Stimulated activated CD8-positive, alpha-beta memory T cell treated with anti-CD3 and anti-CD28 coated beads, Interleukin-4, amount 100 ng/mL, for 4 hours (primary cell): ENCODE measurements at places on chromosomes 2 and 18.

DNA sequence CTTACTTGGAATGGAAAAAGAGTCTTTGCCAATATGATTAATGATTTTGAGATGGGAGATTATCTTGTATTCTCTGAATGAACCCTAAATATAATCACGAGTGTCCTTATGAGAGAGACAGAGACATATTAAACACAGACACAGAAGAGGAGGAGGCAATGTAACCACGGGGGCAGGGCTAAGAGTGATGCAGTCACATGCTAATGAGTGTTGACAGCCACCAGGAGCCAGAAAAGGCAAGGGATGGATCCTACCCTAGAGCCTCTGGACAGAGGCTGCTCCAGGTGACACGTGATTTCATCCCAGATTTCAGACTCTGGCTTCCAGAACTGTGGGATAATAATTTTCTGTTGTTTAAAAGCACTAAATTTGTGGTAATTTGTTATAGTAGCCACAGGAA is 679.6 kb downstream of the MBD2 start:
- DNase-seq = no peak

DNA sequence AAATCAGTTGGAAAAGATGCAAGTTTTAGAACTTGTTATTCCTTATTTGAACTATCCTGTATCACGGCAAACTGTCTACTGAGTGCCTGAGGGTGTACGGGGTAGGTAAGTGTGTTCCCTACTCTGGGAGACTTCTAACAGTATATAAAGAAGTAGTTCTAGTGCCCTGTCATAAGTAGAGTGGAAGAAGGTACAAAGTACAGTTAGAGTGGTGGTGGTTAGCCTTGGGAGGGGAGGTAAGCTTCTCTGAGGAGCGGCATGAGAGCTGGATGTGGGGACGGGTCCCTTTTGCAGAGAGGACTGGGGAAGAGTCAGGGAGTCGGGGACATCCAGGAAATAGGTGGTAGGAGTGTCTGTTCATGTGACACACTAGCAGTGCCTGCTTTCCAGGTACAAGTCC is 48.5 kb downstream of the DGKD start:
- DNase-seq = no peak

DNA sequence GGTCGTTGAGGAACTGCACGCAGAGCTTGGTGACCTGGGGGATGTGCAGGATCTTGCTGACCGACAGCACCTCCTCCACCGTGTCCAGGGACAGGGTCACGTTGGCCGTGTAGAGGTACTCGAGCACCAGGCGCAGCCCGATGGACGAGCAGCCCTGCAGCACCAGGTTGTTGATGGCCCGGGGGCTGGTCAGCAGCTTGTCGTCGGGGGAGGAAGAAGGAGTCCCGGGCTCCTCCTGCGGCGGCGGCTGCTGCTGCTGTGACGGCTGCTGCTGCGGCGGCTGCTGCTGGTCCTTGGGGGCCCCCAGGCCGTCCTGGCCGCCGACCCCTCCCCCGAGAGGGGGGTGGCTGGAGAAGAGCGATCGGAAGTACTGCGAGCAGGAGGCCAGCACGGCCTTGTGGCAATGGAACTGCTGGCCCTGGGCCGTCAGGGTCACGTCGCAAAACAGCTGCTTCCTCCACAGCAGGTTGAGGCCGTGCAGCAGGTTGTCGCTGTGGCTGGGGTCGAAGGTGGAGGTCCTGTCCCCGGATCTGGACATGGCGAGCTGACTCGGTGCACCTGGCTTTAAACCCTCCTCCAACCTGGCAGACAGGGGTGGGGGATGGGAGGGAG is 2.7 kb downstream of the KLHL14 start:
- DNase-seq = no peak

GRCh38 chr2:119085613-119086012 is 72.9 kb downstream of the C1QL2 start:
- no peak for DNase-seq

- DNase-seq = no peak
These were observed 651 bp downstream of the KCNK3 start for GRCh38 chr2:26692897-26693849.

DNA sequence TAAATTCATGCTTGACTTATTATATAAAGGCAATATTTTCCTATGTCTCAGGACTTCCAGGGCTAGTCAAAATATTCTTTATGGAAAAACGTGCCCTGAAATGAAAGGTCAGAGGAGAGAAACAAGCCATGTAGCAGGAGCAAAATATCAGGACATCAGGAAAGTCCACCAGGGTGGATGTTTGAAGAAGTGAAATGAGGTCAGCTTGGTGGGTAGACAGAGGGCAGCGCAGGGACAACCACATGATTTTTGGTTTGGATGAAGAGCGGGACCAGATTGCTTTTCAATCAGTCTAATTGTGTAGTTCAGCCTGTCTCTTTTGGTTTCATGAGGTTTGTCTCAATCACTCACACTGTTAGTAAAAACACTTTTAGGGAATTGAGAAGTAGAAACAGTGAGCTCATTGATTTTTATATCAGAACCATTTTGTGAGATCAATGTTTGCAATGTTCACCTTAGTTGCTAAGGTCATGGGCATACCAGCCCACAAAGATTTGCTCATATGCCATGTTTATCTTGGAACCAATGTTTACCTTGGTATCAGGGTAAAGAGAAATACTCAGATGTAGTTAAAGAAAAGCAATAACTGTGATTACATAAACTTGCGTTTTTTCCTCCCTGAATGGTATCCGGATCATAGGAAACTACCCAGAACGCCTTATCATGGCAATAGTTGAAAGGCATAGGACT is 32.1 kb downstream of the GKN2 start:
- DNase-seq = no peak

- DNase-seq = no peak
These were observed 5.6 kb downstream of the DES start for GRCh38 chr2:219423652-219424377.

- DNase-seq = no peak
These were observed 13.4 kb downstream of the ATP6V1B1 start for GRCh38 chr2:70949086-70949485.

DNA sequence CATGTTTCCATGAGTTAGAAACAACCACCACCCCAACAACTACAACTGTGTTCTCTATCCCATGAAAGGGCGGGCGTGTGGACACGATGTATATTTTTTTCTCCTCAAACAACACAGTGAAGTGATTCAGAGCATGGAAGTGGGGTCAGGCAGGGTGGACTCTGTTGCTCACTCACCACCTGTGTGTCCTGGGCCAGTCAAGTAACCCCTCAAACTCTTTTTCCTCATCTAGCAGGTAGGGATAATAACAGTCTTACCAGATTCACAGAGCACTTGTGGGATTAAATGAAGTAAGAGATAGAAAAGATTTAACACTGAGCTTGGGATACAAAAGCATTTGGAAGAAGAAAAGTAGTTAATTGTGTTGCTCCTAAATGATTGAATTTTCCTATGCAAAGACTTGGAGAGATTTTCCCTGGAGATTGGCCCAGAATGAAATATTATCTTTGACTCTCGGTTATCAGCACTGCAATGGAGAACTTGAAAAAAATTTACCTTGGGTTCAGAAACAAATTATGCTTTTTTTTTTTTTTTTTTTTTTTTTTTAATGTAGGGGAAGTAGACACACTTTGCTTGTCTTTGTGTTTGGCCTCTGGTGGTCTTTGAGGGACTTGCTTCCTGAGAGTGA is 161.9 kb upstream of the EPAS1 start:
- no peak for DNase-seq

GRCh38 chr18:71998547-71999097 is 545.5 kb downstream of the CBLN2 start:
- DNase-seq = no peak

- DNase-seq = no peak
These were observed 57.3 kb upstream of the LRPPRC start for GRCh38 chr2:44053052-44053451.

DNA sequence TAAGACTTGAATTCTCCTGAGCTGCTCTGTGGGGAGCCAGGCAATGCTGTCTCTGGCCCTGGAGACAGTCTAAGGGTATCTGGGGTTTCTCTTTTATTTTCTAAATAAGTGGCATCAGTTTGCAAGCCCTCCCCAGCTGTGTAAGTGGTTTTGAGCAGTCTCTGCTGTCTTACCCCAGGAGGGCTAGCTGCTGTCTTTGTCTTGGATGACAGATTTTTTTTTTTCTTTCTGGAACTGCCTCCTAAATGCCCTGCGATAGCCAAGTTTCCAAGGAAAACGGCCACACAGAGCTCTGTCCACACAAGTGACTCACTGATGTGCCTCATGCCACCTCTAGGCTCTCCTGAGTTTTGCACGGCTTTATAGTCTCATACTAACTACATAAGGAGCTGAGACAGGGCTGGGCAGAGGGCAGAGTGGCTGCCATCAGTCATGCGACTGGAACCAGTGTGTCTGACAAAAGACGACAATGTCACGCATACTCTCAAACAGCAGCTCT is 37.2 kb upstream of the THOC1 start:
- DNase-seq = no peak

- no peak for DNase-seq
These were observed 21.5 kb upstream of the MFSD2B start for GRCh38 chr2:23988371-23988770.

DNA sequence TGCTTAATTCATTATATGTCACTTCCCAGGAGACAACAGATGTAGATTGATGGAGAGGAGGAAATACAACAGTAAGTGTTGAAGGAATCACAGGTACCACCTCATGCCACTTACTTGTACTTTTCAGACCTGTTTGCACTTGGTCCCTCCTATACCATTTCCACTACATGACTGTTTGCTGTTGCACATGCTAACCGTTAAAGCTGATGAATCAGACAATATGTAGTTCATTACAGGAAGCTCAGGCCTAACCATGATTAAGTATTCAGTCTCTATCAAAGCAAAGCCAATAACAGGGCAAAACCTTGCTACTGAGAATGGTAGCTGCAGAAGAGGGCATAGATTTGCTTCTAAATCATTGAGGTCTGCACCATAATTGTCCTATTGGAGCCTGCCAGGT is 30.2 kb upstream of the GRP start:
- no peak for DNase-seq
